A549 treated with CORT108297 at 1 μM for 4 hours (cell line): ENCODE measurements at places on chromosomes 7 and 10. TPM values are rescaled to one million over a fixed set of nuclear protein-coding genes. Genes with fewer than 3 reads are reported as not detected.

Gene PLAC9
- total RNA-seq, result 0.15 TPM in 1 of 5 replicates, not detected in the others

Gene CYP3A4
- 0.05 TPM in 1 of 5 replicates, not detected in the others for total RNA-seq

Gene AQP1
- total RNA-seq, result 0.36 to 0.55 TPM (median 0.42 TPM) in 5 replicates

Gene NRCAM
- 73.8 to 103 TPM (median 89.1 TPM) in 5 replicates for total RNA-seq

Gene CDC14C
- not detected in 5 replicates for total RNA-seq
